Mesangial cell (primary cell): ENCODE measurements at places on chromosomes 7 and 10. TPM values are rescaled to one million over a fixed set of nuclear protein-coding genes. Genes with fewer than 3 reads are reported as not detected.

The THSD7A gene
- total RNA-seq, result 0.16 and 1.4 TPM in 2 replicates

The COL13A1 gene
- total RNA-seq, result 2.3 and 7.3 TPM in 2 replicates

The CLRN3 gene
- not detected in 2 replicates for total RNA-seq

The TECTB gene
- not detected in 2 replicates for total RNA-seq

The C7orf57 gene
- total RNA-seq, result 0.13 and 0.16 TPM in 2 replicates

The ACSM6 gene
- not detected in 2 replicates for total RNA-seq

The SORBS1 gene
- total RNA-seq, result 1.3 and 2.8 TPM in 2 replicates

The MGAM2 gene
- total RNA-seq, result under 0.01 TPM in 1 of 2 replicates, not detected in the other
